ENCODE measurements at places on chromosomes 6 and 20.

- peak; percentile 60 for DNase-seq
Observed at GRCh38 chr6:32666420-32667300, at the start of gene HLA-DQB1. HLA-DQB1 (minus strand) TSS chr6:32666657; CDS start chr6:32666607, 50 bp downstream.

DNA sequence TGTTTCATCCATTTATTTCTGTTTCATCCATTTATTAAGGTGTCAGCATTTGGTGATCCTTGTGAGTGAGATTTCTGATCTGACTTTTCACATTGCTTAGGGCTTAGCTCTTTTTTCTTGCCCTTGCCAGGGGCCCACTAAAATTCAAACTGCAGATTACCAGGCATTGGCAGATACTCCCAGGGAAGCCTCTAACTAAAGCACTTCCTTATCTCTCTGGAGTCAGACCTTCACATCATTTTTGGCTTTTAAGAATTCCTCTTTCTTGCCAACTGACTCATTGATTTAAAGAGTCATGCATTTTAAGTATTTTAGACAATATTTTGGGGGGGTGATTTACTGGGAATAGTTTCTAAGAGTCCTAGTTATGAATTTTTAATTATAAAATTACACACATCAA is 2.6 kb upstream of the WFDC8 start:
- no peak for DNase-seq

GRCh38 chr6:31214516-31214915 is 44.0 kb upstream of the POU5F1 start:
- DNase-seq: no peak

DNA sequence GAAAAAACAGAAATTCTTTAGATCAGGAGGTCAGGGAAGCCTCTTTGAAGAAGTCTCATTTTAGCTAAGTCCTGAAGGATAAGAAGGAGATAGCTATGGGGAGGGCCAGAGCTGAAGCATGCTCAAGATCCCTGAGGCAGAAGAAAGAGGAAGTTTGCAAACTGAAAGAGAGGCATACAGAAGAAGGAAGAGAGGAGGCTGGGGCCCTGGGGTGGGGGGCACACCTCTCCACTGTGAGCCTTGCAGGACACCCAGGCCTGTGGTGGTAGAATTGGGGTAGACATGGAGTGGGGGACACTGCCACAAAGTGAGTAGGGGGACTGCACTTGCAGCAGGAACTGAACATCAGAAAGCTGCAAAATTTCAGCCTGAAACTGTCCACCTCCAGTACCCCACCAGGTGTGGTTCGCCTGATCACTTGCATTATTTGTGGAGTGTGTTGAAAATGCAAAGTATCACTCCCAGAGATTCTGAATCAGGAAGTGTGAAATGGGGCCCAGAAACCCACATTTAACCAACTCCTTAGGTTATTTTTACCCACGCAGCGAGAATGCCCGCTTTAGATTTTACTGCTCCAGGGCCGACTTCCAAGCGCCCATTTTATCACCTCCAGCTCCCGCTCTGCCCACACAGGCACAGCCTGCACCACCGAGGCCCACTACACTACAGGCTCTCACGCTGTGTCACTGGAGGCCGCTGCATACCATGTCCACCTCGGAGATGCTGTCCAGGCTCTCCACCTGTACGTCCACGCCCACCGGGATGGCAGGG is 44.0 kb downstream of the GABRR2 start:
- no peak for DNase-seq

DNA sequence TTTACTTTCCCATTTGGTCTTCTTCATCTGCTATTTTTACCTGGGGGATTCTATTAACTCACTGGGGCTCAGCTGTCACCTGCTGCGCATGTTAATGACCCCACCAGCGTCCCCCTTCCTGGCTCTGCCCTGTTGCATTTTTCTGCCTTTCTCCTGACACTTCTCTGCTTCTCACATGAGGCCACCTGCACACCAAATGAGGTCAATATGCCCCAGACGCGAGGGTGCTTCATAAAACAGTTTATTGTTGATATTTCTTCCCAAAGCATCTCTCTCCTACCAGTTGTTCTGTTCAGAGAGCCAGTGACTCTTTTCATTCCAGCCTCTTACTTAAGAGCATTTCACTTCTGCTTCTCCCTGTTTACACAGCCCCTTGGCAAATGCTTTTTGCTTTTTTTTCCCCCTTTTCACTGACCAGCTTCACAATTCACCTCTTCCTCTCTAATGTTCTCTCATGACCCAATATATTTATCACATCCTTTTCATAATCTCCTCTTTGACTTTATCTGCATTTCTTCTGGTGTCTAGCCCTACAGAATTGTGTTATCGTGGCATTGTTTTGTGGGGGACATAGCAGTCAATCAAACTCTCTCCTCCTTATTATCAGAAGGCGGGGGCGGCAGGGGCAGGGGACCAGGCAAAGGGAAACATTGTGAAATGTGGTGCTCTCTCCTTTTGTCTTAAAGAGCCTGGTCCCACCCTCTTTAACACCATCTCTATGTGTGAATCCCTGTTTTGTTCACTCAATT is 545.8 kb upstream of the CITED2 start:
- DNase-seq: no peak

DNA sequence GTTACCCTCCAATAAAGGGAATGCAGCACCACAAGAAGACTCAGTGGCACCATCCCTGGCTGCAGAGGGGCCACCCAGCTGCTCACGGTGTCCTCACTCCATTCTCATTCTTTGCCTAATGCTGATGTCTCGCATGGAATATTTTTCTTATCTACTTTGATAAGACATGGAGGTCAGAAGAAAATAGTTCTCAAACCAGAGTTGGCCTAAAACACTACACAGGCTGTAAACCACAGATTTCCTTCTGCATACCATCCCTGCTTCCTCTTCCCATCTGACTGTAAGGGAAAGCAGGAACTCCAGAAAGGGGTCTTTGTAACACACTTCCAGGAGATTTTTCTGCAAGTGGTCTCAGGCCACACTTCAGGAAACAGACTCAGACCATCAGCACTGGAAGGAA is 43.1 kb upstream of the CD93 start:
- DNase-seq: no peak

- DNase-seq: no peak
Observed at GRCh38 chr6:168376120-168376519, 56.5 kb upstream of the DACT2 start.

DNA sequence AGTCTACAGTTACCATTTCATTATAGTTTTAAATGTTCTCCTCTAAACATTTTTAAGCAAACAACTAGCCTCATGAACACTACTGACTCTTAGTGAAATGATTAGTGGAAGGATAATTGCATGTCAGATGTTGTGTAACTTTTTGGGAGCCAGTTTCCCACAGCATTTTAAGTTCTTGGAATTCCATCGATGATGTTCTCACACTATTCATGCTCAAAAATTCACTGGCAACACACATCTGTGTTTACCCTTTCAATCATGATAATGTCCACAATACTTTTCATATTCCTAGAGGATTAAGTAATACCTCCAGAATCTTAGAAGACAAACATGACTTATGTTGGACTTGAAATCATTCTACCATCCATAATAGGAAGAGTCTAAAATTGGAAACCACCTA is 678.1 kb upstream of the ID4 start:
- DNase-seq: no peak

- peak; percentile 100 for DNase-seq
Observed at GRCh38 chr20:36835453-36836198, 40.3 kb upstream of the TLDC2 start.

DNA sequence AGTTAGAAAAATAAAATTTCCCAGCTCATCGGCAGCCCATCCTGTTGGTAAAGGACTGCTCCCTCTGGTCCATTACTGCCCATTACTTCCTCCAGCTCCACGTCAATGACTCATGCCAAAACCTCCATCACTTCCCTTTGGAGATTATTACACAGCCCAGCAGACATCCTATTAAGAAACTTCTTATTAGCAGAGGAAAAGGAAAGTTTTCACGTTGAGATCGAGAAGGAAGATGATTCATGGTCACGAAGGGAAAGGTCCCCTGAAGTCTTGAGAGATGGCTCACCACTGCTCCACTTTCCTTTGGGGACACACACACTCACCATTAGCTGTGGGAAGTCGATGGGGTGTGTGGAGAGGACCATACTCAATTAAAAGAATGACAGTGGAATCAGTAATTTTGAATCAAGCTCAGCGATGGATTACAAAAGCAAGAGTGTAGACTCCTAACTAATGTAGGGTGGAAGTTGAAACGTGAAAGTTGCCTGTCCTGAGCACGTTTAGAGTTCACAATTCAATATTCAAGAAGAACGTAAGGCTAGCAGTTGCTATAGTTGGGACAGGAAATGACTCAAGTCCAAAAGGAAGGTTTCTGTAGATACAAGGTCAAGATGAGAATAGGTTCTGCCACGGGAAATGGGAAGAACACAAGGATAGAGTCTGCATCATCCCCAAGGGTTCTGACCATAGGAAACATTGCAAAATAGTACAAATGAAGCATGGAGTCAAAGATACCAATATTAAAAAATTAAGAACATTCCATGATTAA is 21.6 kb downstream of the SASH1 start:
- no peak for DNase-seq

DNA sequence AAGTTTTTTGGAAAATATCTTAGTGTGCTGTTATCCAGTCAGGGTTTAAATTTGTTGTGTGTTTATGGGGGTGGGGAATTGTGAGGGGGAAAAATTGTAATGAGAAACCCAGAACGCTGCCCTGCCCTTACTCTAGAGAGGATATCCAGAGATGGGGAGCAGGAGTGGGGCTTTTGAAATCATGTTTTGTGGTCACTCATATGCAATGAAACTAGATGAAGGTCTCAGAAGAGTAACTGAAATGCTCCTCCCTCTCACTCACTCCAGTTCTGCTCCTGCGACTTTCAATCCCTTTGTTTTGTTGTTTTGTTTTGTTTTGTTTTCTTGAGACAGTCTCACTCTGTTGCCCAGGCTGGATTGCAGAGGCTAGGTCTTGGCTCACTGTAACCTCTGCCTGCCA is 100.0 kb downstream of the CRYBG1 start:
- no peak for DNase-seq

DNA sequence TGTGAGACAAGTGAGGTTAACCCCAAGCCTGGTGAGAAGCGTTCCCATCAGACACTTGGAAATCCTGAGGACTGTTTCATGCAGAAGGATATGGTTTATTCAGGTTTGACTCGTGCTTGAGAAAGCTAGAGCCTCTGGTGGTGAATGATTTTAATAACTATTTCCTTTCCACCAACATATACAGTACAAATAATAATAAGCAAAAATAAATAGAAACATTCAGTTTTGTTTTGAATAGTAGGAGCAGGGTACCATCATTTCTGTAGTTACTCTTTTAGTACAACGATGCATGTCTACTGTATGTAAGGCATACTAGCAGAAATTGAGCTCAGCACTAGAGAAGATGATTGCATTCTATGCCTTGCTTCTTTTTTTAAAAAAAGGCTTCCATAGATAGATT is 33.5 kb downstream of the PLG start:
- DNase-seq: no peak

All from HTR-8/SVneo (cell line).